ENCODE measurements at places on chromosomes 1 and 21.
A peak's percentile ranks its signal among the peaks of the same experiment; 100 is the strongest.

DNA sequence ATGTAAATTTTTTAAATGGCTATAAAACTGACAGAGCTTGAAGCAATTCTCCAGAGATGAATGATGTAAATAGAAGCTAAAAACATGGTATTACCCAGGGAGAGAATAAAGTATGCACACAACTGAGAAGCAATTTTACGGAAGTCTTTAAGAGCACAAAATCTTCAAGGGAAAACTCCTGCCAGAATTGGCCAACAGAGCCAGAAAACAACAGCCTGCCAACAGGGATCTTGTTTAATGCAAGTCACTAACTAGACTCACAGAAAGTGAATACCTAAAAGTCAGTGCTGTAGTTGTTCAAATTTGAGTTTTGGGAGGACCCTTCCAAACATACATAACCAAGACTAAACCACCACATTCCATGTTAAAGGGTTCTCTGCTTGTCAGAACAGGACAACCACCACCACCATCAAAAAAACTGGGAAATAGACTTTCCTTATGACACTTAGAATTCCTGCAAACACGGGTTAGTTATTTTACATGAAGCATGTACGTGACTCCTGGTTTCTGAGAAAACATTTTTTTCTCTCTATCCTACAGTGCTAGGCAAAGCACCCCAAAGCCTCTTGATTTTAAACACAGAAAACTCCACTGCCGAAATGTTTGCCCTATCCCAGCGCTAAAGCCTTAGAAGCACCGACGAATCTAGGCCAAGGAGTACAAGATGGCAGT, 1.6 kb downstream of the EPS15 start:
- DNase-seq, result no peak

- DNase-seq, result no peak
These were observed 2.3 kb upstream of the KRTAP10-7 start for GRCh38 chr21:44598061-44598460.

GRCh38 chr1:168114845-168115244, 21.9 kb downstream of the GPR161 start:
- DNase-seq, result no peak

DNA sequence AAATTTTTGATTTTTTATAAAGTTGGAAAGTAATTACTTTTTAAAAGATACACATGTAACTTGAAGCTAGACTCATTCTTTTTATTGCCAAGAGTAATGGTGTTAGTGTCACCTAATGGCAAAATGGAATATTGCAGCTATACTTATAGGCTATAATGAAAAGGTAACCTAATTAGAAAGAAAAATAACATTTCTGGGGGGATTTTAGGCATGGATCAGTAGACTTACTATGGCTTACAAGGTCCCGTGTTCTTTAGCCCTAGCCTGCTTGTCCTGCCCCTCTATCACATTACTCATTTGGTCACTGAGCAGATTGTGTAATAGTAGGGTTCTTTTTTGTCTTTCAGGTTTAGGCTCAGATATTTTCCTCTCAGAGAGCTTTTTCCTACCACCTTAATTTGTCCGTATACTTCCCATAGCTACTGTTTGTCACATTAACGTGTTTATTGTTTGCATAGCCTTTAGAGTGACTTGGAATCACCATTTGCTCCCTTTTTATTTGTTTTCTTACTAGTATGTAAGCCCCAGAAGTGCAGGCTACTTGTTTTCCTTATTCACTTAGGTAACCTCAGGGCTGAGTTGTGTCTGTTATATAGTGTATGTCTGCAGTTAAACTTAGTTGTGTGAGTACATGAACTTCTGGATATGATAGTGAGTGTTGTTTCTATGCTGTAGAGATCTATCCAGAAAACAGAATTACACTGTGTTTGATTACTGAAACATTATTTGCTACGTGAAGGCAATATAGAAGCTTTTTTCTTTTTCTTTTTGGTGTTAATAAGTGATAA, 58.7 kb downstream of the RABGAP1L start:
- no peak for DNase-seq

- no peak for DNase-seq
These were observed at the start of gene EPHB2 for GRCh38 chr1:22710701-22711049. Gene EPHB2, plus strand, starts transcription at chr1:22710839. Its CDS starts 144 bp downstream, at chr1:22710983.

DNA sequence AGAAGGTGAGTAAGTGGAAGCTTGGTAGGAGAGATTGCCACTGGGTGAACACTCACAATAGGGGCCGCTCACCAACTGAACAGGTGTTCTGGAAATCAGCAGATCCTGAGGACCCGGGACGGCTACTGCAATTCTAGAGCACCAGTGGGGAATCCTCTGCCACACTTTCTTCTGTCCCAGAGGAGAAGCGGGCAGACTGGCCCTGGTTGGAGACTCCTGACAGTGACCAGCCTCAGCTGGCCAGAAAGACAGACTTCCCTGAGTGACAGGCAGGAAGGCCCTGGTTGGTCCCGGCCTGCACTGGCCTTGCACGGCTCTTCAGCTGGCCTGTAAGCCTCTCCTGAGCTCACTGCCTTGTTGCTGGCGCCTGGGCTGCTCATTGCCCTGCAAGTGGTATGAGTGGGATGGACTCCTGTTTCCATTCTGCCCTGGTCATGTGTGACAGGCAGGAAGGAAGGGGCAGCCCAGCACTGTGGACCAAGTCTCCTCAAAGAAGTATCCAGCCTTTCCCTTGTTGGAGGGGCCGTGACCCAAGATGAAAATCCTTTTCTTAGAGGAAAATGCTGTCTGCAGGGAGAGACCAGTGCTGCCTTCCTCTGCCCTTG, 34.5 kb downstream of the MAN1C1 start:
- DNase-seq, result no peak

GRCh38 chr1:203628201-203629015, 1.8 kb downstream of the ATP2B4 start:
- no peak for DNase-seq

- DNase-seq, result no peak
These were observed 40.5 kb downstream of the MAP3K7CL start for GRCh38 chr21:29170944-29171343.

GRCh38 chr1:178055093-178055492, 38.8 kb upstream of the RASAL2 start:
- DNase-seq, result peak; percentile 29

DNA sequence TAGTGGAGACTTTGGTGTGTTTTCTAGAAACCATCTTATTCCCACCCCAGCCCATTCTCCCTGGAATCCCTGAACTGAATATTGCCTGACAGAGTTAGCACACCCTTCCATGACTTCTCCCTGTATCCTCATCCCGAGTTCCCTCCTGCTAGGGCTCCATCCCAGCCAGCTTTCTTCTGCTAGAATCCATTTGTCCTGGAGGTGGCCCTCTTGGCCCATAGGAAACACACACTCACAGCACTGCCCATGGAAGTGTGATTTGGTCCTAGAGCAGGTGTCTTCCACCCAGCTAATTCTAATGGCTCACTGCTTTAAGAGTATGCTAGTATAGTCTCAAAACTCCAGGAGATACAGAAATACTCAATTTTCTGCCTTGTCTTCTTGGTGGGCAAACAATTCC, 4.1 kb downstream of the KRTAP15-1 start:
- no peak for DNase-seq

- DNase-seq, result no peak
These were observed 221.6 kb upstream of the PBX1 start for GRCh38 chr1:164337394-164337793.

- no peak for DNase-seq
These were observed 133.8 kb upstream of the C1orf105 start for GRCh38 chr1:172286629-172287076.

DNA sequence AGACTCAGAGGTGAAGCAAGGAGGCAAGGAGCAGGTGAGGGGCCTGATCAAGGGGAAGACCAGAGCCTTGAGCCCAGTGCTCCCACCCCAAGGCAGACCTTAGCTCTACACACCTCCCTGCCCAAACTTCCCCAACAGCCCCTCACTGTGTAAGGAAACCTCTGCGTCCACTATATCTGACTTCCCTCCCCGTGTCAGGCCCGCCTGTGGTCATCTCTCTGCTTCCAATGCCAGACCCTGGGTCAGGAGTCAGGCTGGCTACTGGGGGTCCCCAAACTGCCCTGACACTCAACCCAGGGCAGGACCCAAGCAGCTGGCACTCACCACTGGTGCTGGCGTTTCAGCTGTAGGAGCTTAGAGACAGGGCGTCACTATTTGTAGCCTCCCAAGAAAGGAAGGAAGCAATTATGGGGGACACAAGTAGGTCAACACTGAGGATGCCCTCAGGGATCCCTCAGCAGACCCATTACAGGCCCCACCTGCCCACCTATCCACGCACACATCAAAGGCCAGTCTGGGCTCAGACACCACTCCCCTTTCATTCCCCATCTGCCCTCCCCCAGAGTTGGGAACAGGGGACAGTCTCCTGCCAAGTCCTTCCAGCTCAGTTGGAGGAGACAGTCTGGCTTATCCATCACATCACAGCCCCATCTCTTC, 811 bp upstream of the S100A3 start:
- DNase-seq, result no peak

DNA sequence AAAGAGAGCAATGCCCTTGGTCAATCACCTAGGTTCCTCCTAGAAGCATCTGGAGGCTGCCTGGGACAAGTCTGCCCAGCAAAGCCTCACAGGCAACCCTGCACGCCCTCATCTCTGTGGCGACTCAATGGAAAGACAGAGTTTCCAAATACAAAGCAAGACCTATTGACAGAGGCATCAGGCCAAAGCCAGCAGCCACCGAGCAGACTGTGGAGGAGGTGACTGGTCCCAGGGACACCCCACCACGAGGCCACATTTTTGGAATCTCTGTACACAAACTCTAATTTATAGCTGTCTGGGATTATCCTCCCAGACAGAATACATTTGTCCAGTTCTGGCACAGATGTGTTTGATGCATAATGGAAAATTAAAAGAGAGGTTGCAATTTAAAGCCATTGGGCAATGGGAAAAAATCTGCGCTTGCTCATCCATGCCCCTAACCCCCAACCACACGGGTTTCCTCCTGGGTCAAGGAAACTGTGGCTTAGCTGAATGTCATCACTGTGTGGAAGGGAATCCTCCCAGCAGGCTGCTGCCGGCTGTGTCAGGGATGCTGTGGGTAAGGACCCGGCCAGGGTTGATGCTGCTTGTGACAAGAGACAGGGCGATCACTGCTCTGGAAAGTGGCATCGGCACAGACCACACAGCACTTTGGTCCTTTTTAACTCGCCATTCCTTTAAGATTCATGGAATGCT, 14.3 kb downstream of the TSPAN2 start:
- DNase-seq, result no peak

GRCh38 chr21:39022863-39023693, 160.2 kb downstream of the PSMG1 start:
- no peak for DNase-seq

DNA sequence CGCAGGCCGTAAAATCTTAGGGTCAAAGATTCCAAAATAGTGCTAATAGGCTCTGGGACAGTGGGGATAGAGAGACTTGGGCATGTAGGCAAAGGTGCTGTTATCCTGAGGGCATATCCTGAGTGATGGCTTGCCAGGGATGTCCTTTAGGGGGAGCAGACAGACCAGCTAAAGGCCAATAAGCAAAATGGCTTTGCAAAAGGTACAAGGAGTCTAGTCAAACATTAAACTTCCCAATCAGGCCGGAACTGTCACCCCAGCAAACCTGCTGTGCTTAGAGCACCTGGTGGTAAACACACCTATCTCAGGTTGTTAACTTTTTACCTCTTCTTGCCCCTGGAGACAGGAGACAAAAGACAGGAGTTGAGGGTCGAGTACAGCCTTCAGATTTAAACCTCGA, 49.1 kb downstream of the TRABD2B start:
- DNase-seq, result no peak

- no peak for DNase-seq
These were observed 124.5 kb downstream of the NCAM2 start for GRCh38 chr21:21122680-21123079.

GRCh38 chr21:45370575-45370974, 34.4 kb upstream of the COL18A1 start:
- no peak for DNase-seq

GRCh38 chr1:168488138-168488537, 55.7 kb downstream of the XCL2 start:
- DNase-seq, result no peak

DNA sequence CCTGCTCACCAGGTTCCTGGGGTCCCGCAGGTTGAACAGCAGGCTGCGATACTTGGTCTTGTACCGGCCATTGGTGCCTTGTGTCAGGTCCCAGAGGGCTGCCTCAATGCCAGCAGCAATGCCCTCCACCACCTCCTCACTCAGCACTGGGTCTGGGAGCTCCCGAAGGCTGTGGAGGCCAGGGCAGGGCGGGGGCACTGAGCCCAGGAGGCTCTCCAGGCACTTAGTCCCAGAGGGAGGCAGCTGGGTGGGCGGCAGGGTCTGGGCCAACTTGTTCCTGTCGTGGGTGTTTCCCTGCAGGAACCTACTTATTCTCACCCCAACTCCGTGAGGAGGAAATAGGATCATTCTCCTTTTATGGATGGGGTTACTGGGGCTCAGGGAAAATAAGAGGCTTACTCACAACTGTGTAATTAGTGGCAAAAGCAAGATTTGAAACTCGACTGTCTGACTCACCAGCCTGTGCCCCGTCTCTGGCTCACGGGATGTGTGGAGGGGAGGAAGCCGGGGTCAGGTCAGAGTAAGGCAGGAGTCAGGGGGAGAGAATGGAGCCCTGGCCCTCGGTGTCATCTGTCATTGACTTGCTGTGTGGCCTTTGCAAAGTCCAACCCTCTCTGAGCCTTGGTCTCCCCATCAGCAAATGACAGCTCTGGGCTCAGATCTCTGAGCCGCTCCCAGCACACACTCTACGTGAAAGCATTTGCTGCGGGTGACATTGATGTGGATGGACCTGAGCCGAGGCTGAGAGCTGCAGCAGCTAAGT, 17.2 kb downstream of the SPOCD1 start:
- no peak for DNase-seq

DNA sequence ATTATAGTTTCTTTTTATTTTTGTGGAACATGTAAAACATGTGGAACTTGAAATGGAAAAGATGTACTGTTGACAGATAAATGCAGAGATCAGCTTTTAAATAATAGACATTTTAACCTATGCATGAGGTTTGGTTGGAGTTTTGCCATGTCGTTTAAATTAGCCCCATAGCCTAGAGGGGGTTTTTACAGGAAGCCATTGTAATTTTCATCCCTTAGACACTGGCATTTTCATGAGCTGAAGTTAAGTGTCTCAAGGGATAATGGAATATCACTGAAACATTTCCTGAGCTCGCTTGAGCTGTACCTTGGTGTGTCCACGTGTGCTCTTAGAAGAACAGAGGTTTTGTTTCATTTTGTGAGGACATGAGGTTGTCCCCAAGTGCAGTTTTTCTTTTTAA, 54.2 kb downstream of the HMCN1 start:
- no peak for DNase-seq

DNA sequence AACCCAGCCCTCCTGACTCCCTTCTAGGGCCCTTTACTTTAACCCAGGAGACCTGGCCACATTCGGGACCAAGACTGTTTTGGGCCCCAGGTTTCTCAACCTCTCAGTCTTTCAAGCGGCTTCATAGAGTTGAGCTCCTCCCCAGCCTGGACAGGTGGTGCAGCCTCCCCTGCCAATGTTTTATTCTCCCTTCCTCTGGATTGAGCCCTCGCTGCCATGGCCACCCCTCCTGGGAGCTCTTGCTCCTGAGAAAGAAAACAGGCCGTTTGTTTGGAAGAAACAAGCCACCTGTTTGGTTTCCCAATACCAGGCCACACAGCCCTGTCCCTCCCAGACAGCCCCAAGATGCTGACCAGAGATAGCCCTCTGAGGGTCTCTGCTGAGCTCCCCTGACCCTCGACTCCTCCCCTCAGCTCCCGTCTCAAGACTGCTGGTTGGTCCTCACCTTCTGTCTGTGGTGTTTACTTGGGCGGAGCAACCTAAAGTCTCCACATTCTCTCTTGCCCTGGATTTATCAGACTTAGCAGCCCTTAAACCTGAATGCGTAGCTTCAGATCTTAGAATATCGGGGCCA, 3.3 kb downstream of the TMEM51 start:
- no peak for DNase-seq

GRCh38 chr21:28240586-28240985, 752.1 kb downstream of the LTN1 start:
- no peak for DNase-seq

GRCh38 chr1:112697781-112698201, 9.1 kb downstream of the RHOC start:
- DNase-seq, result no peak
